ENCODE measurements at places on chromosomes 6 and 20.
A peak's percentile ranks its signal among the peaks of the same experiment; 100 is the strongest.

DNA sequence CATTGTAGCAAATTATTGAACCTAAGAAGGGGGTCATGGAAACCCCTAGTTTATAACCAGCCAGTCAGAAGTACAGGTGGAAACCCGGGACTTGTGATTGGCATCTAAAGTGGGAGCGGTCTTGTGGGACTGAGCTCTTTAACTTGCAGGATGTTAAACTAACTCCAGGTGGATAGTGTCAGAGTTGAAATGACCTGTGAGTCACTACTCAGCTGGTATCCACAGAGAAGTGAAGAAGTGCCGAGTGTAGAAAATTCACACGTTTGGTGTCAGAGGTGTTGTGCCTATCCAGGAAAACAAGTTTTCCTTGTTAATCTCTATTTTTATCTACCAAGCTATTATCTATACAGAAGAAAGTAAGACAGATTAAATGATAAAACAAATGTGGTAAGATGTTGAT lies 179.7 kb downstream of the ADGRG6 start:
- DNase-seq: no peak

DNA sequence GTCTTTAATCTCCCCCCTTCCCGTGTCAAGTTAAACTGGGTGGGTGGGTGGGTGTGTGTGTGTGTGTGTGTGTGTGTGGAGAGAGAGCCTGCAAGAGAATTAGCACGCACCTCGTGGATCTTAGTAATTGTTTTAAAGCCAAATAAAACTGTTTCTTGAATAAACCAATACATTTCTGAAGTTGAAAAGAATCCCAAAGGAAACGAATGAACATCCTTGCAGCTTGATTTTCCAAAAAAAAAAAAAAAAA lies 381 bp upstream of the BICRAL start:
- no peak for DNase-seq

DNA sequence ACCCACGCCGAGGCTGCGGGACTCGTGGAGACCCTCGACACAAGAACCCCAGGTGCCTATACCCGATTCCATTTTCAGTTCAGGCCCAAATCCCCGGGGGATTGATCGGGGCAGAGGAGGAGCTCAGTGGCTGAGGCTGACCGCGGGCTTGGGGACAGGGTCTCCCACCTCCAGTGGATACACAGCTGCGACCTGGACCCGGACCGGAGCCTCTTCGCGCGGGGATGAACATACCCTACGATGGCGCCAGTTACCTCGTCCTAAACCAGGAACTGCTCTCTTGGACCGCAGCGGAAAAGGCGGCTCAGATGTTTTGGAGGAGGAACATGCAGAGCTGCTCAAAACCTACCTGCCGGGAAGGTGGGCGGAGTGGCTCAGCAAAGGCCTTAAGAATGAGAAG lies 27.4 kb upstream of the HLA-G start:
- no peak for DNase-seq

- DNase-seq: peak; percentile 78
Measured at GRCh38 chr20:5065879-5066383, 53.8 kb downstream of the PCNA start.

GRCh38 chr6:168713839-168714238 lies 272.9 kb downstream of the SMOC2 start:
- DNase-seq: no peak

DNA sequence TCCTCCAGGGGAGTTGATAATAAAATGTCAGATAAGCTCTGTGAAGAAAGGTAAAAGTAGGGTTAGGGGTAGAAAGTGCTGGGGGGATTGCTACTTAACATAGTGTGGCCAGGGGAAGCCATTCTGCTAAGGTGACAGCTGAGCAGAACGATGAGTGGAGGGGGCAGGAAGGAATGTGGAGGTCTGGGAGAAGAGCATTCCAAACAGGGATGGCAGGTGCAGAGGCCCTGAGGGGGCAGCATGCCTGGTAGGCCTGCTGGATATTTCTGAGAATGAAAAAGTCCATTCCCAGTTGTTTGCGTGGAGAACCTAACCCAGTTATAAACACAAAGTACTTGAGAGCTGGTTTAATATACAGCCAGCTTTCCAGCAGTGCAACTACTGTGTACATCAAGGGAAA lies 9.3 kb downstream of the GFRA4 start:
- peak; percentile 16 for DNase-seq

DNA sequence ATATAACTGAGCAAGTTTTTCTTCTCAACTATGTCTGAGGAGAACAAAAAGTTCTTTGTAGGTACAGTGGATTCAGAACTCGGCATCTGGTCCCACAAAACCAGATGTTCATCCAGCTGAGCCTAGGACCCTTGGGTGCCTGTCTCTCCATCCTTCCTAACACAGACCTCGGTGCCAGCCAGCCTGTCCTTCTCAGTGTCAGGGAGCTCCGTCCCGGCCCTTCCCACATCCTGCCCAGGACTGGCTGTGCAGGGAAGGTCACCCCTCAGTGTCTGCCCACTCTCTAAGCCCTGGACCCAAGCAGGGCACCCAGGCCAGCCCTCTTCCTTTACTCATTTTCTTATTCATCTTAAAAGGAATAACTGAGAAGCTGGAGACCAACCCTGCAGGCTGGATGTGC lies 32.0 kb upstream of the AGPAT4 start:
- DNase-seq: no peak

GRCh38 chr6:31270788-31271640 lies 878 bp downstream of the HLA-C start:
- DNase-seq: peak; percentile 85

DNA sequence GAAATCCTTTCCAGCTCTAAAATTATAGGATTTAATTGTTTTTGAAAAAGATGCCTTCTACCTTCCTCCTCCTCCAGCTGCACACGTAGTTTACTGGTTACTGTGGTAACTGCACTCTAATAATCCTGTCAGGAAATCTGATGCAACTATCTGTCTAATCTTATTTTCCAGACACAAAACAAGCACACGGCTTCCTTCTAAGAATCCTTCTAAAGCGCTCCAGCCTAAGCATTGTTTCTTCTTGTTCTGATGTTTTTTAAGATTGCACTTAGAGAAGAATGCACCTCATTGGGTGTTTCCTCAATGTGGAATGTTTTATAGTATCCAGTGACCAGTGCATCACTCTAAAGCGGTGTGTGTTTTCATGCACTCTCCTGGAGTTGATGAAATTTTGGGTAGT lies 63.6 kb downstream of the CARMIL1 start:
- DNase-seq: no peak

DNA sequence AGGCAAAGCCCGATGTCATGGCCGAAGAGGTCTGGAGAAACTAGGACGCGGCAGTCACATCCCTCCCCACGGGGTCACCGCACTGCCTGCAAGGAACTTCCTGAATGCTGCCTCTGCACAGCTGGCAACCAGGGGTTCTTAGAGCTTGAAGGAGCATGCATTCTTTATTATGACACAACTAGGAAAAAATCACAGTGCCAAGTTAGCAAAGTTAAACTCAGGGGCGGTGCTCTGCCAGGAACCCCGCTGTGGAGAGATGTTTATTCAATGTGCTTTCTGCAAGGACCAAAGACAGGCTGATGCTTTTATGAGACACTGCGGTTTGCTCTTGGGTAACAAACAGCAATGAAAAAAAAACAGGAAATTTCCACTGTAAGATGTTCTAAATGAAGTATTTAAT lies 287.3 kb upstream of the FOXQ1 start:
- DNase-seq: peak; percentile 79

DNA sequence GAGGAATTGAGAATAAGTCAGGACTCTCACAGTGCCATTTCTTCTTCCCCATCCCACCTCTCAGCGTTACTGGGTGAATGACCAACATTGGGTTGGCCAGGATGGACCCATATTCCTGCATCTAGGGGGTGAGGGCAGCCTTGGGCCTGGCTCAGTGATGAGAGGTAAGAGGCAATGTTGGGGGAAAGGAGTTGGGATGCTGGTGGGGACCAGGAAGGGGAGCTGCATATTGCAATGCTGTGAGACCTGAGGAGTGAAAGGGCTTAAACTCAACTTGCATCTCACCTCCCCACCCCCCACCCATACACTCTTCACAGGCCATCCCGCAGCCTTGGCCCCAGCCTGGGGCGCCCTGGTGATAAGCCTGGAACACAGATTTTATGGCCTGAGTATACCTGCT lies 1.3 kb downstream of the PRSS16 start:
- DNase-seq: no peak

DNA sequence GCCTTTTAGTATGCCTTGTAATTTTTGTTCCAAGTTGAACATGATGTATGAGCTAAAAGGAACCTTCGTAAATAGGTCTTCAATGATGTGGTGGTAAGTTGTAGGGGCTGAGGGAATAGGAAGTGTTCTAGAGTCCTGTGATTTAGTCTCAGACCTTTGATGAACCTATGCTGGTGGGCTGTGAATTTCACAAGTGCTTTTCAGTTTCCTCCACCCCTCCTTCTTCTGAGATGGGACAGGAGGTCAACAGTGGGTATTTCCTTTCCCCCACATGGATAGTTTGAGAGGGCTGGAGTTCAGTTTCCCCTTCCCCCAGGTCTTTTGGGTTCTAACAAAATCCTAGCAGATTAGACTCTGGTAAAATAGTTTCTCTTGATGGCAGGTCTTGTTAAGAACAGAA lies 121.0 kb upstream of the ATXN1 start:
- DNase-seq: no peak

GRCh38 chr6:169866668-169867521 lies 115.5 kb downstream of the ERMARD start:
- no peak for DNase-seq

- DNase-seq: no peak
Measured at GRCh38 chr6:36210886-36211595, 14.5 kb downstream of the BRPF3 start.

DNA sequence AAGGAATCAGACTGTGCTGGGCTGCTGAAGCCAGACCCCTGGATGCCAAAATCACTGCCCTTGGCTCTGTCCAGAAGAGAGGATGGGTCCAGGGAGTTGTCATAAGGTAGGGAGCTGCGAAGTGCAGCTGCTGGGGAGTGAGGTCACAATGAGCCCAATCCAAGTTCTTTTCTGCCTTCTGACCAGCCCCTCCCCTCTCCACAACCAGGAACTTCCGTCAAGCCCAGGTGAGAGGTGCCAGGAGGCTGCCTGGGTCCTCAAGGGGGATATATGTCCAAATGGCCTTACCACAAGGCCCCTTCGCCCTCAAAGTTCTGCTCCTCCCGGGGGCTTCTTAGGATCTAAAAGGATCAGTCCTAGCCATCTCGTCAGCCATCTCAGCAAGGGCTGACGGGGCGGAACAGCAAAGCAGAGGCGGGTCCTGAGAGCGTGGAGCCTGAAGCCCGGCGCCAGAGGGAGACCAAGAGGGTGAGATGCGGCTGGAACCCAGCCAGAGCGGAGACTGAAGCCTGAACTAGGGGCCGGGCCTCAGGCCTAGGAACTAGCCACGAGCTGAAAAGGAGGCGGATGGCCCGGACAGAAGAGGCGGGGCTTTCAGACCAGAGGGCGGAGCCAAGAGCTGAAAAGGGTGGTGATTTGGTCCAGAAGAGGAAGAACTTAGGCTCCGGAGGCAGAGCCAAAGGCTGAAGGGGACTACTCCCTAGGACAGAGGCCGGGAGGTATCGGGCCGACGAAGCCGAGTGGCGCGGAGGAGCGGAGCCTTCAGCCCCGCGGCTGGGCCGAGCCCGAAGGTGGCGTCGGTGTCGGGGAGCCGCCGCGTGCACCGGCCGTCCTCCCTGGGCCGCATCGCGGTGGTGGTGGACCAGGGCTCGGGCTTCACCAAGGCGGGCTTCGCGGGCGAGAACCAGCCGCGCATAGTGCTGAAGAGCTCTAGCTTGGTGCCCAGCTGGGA lies at the start of gene ACTL10:
TSS of gene ACTL10 (plus strand) at position 651 of the 952 bp plus-strand sequence. CDS start 555 bp downstream, outside the sequence.
- peak; percentile 98 for DNase-seq

DNA sequence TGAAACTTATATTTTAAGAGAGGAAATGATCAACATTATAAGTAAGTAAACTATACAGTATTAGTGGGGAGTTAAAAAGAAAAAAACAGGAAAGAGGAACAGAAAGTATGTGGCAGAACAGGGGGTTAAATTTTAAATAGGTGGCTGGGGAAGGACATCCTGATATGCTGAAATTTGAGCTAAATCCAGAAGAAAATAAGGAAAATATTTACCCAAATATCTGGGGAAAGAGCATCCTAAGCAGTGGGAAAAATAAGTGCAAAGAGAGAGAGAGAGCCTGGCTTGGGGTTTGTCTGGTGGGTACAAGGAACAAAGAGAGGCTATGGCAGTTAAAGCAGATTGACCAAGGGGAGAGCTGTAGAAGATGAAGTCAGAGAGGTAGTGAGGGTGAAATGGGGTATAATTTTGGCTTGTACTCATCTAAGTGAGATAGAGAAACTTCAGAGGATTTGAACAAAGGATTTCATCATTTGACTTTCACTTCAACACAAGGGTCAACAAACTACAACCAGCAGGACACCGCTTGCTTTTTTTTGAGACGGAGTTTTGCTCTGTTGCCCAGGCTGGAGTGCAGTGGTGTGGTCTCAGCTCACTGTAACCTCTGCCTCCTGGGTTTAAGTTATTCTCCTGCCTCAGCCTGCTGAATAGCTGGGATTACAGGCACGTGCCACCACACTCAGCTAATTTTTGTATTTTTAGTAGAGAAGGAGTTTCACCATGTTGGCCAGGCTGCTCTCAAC lies 328.4 kb upstream of the CNR1 start:
- no peak for DNase-seq

- no peak for DNase-seq
Measured at GRCh38 chr20:9672981-9673380, 158.6 kb downstream of the LAMP5 start.

- no peak for DNase-seq
Measured at GRCh38 chr6:11785774-11786579, 7.4 kb upstream of the ADTRP start.

DNA sequence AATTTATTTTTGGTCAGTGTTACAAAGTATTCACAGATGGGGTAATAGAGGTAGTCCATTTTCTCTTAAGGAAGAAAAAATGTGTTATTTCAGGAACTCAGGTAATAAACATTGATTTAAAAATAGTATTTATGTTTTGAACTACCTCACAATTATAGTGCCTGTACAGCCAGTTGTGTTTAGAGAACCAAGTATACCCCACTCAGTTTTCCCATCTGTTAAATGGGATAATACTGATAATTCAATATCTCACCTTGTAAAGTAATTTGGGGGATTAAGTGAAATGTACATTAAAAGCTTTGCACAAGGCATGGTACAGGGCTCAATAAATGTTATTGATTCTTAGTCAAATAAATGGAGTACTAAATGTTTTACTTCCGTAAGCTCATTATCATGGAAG lies 4.7 kb downstream of the ZNF451 start:
- no peak for DNase-seq

- peak; percentile 91 for DNase-seq
Measured at GRCh38 chr6:32047855-32048766, 9.9 kb downstream of the CYP21A2 start.

DNA sequence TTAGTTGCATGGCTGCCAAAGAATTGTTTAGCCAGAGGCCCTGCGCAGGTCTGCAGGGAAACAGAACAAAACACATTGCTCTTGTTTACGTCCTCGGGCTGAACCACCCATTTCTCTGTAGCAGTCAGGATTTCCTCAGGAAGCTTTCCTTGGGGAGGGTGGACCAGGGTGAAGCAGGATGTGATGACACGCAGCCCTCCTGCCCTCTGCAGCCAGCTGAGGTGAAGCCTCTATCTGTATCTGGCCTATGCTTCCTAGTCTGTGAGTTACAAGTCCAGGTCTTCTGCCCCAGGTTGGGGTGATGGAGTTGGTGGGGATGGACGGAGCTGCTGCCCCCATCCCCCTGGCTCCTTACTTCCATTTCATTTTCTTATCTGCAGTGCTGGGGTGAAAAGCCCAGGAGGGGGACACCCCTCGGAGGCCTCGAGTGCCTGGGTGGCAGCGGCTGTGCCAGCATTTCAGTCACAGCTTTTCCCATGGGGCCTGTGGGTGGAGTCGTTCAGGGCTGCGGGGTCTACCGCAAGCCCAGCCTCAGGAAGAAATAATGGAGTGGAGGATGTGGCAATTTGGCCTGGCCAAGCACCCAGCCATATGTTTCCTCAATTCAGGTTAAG lies 24.9 kb downstream of the SASH1 start:
- peak; percentile 78 for DNase-seq
